ENCODE measurements at places on chromosomes 3 and 15.

DNA sequence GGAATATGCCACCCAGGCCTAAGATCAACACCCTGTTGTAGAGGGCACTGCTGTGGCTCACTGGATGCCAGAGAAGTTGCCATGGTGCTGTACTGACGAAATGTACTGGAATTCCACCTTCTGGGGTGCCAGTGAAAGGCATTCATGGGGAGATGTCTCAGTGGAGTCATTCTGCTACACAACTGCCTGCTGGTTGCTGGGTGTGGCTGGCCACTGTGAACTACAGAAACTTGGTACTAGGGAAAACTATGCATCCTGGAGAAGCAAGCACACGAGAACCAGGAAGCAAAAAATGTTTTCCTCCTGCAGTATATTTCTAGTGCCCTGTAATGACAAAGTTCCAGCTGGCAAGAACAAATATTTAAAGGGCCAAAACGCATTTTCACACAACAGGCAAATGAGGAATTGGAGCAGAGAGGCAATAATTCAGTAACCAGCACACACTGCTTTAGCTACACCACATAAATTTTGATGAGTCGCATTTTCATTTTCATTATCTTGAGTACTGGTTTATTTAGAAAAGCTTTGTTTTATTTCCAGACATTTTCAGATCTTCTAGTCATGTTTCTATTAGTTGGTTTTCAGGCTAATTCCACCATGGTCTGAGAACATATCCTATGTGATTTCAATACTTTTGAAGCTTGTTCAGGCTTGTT lies 18.3 kb upstream of the RFX7 start:
- peak; percentile 13 for DNase-seq

DNA sequence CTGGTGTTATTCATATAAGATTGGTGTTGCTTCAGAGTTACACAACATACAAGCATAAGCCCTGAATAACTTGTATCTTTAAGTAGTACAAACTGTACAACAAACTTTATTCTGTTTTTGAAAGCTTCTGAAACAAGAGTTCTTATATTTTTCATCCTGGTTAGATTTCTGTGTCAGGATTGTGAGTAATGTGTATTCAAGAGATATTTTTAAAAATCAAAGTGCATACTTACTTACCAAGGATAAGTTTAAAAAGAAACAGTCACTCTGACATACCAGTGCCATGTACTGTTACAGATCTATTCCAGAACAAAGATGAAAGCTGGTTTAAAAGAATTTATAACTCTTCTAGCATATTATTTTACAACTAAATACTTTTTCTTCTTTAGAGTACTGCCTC lies 755.1 kb downstream of the ZPLD1 start:
- DNase-seq: peak; percentile 33

- DNase-seq: peak; percentile 78
Observed at GRCh38 chr3:141302364-141303141, 65.8 kb upstream of the ZBTB38 start.

- DNase-seq: peak; percentile 98
Observed at GRCh38 chr3:106728315-106729098, 648.7 kb upstream of the CCDC54 start.

DNA sequence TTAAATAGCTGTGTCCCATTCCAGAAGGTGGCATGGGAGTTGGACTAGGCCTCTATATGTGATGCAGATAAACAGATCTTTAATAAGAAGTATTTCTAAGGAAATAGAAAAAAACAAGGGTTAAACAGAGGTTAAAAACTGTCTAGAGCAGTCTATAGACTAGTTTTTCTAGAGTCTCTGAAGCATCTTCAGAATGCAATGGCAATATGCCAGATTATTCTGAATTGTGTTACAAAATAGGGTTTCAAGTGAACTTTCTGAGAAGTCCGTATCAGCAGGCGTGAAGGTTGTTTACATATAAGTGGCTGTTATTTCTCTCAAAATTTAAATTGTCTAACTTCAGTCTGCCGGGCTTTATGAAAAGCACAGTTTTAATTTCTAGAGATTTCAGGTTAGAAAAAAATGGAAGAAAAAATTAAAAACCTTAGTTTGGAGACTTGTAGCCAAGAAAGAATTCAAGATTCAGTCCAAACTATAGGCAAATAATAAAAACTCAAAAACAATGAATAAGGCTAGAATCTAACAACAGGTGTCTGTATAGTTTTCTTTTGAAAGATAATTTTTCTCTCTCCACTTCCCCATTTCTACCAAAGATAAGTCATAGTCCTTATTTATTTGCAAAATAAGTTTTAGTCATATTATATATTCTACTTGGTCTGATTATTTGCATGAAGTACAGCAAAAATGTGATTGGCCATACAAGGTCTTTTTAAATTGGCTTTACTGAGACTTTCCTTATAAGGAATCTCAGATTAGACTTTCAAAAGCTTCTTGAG lies 55.2 kb downstream of the OSTN start:
- peak; percentile 77 for DNase-seq

DNA sequence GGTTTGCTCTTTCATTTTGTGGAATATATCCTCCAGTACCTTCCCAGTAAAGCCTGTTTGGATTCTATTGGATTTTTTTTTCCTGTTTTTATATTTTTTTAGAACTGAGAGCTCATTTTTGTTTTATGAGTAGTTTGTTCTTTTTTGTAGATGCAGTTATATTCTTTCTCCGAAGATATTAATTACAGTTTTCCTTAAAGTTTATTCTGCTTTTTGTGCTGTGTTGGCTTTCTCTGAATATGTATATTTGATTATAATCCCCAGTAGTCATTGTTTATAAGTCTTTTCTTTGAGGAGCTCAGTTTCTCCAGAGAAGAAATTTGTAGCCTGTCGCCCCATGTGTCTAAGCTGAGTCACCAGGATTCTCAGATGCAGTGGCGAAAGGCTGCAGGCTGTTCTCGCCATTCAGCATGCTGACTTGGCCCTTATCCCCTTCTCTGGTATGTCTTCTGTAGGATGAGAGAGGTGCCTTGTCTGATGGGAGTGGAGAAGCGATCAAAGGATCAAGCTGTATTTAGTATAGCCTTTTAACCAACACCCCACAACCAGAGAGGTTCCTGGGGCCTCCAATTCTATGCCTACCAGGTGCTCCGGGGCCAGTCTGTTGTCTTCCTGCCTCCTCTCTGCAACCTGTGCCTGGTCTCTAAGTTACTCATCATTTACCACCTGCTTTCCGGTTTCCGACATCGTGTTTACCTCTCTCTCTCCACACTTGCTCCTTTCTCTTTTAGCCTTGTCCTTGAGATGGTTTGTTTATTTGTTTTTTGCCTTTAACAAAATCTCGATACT lies 31.7 kb upstream of the MFSD1 start:
- peak; percentile 84 for DNase-seq

DNA sequence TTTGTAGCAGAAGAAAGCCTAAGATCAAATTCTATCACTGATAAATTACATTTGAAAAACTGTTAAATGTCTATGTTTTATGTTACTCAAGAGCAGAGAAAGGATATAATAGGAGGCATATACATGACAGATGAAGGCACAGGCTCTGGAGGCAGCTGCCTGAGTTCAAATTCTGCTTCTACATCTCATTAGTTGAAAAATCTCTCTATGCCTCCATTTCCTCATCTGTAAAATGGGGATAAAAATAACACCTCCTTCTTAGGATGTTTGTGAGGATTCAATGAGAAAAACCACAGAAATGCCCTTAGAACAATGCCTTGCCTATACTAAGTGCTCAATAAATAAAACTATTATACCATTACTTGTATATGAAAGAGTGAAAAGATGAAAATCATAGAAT lies 21.0 kb downstream of the TP53BP1 start:
- no peak for DNase-seq

DNA sequence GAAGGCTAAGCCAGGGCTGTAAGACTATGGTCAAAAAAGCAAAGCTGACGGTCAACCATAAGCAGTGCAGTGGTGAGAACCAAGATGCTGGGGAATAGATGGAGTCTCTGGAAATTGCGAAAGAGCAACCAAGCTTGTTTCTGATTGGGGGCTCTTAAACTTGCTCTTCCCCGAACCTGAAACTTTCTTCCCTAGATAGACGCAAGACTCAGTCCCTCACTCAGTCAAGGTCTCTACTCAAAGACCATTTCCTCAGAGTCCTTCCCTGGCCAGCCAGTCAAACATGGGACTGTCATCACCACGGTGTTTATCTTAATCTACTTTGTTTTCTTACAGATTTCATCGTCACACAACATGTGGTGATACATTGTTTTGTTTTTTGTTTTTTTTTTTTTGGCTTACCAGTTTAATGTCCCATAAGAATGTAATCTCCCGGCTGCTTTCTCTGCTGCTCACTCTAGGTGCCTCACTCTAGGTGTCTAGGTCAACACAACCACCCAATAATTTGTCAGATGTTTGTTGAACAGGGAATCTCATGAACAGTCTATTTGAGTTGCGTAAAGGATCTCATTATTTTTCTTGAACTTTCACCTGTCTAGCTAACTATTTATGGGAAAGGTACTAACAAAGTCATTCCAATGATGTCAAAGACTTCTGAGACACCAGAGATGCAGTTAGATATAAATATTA lies 495.4 kb downstream of the FOXP1 start:
- DNase-seq: no peak

DNA sequence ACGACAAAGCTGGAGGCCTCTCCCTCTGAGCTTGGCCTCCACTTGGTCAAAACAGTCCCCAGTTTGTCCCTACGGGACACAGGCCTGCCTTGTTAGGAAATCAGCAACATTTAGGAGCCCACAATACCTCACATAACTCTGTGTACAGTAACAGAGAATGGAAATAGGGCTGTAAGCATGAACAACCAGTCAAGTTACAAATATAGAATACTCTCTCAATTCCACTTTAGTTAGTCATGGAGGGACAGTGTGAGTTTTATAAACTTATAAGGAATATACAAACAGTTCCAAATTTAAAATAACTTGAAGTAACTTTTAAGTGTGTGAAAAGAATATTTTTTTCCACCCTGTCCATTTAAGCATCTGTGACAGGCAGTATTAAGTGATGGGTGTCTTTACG lies 129.4 kb downstream of the PGPEP1L start:
- DNase-seq: peak; percentile 41

GRCh38 chr15:57948351-57949289 lies 116.9 kb downstream of the ALDH1A2 start:
- no peak for DNase-seq

GRCh38 chr3:106263011-106263410 lies 394.2 kb upstream of the CBLB start:
- peak; percentile 53 for DNase-seq

- DNase-seq: no peak
Observed at GRCh38 chr3:14117468-14118399, 6.9 kb downstream of the CHCHD4 start.

- DNase-seq: no peak
Observed at GRCh38 chr3:194218646-194219453, 82.9 kb downstream of the HES1 start.

DNA sequence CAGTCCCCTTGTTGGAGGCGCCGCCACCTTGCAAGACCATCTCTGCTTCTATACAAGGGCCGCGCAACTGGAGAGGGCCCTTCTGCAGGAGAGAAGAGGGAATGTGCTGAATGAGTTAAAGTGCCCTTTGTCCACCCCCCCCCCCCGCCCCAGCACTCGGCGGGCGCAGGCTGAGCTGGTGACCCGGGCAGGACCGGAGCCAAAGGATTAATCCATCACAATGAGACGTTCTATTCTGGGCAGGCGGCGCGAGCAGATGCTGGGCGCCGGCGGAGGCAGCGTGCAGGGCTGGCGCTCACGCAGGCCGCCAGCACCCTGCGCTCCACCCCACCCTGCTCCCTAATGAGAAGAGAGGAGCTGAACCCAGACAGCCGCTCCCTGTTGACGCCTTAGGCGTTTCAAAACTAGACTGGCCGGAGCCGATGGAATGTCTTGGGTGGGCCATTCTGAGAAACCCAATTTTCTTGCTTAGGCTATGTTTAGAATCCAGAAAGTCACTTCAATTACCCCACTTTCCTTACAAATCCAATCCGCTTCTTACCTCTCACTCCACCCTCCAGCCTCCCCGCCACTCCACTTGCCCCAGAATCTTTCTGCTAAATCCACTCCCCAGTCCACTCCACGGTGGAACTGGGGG lies 32.9 kb downstream of the GJD2 start:
- no peak for DNase-seq

GRCh38 chr15:63155486-63155885 lies 1.8 kb downstream of the RPS27L start:
- DNase-seq: no peak

GRCh38 chr3:186352369-186352768 lies 9.7 kb downstream of the DGKG start:
- DNase-seq: no peak

DNA sequence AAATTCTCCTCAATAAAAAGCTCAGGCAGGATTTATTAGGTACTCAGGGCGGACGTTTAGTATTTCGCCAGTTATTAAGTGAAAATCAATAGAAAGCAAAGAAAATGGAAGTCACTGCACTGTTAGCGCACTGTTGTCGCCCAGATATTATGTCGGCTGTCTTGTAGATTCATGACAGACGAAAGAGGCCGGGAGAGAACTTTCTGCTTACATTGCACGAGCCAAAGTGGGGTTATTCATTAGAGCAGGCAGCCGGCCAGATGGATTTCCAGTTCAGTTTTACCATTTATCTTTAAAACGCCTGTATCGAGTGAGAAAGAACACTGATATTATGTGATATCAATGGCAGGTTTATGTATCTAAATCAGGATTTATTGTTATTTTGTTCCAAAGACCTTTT lies 866.0 kb upstream of the NR2F2 start:
- no peak for DNase-seq

- DNase-seq: no peak
Observed at GRCh38 chr15:84967380-84967779, 14.3 kb upstream of the PDE8A start.

DNA sequence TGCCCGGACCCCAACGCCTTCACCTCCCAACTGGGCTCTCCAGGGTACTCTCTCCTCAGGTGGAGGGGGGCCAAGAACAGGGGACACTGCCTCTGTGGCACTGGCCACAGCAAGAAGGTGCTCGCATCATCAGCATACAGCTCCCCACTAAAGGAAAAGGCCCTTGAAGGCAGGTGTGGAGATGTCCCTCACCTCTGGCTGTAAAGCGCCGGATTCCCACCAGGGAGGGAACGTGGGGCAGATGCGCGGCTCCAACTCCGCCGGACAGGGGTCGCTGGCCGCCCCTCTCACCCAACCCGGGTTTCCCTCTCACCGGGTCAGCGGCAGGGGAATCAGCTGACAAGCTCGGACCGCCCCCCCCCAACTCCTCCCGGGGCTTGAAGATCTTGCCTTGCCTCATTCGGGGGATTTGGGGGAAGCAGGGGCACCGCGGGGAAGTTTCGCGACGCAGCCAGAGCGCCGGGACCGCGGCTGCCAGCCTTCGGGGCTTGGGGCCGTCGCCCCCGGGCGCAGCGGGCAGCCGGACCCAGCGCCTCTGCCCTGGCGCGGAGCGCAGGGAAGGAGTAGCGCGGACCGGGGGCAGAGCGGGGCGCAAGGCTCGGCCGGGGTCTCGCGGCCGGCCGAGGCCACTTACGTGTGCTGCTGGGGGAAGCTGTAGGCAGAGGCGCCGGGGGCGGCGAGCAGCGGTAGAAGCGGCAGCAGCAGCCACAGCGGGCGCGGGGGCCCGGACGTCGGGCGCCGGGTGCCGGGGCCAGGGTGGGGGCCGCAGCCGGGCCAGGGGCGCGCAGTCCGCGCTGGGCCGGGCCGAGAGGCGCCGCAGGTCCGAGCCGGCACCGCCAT lies 630 bp downstream of the CACNA2D2 start:
- no peak for DNase-seq

Data from amniotic epithelial cell (primary cell).